NCI-H774 (cell line): ENCODE measurements at places on chromosomes 3 and 15.
A peak's percentile ranks its signal among the peaks of the same experiment; 100 is the strongest.

DNA sequence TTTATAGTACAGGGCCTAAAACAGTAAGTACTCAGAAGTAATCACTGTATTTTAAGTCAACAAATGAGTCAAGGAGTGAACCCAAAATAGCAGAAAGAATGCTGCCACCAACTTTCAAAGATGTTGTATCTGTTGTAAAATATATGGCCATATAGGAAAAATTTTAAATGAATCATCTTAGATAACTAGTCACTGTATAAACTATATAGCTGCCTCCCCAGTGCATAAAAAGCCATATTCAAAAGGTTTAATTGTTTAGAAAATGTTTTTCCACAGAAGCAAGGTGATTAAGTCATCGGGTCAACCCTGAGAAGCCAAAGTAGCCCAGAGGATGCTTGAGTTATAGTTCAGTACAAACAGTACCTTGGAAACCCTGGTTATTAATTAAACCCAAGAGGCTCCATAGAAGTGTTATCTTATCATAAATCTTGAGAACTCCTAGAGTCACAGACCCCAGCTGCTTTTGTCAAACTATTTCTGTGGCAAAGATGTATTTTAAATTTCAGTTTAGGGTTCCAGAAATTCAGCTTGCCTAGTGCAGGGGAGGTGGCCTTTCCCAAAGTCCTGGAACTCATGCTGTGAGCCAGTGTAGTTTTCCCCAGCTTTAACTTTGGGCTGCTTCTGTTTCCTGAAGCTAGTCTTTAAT lies 39.2 kb downstream of the MBNL1 start:
- DNase-seq, result no peak

DNA sequence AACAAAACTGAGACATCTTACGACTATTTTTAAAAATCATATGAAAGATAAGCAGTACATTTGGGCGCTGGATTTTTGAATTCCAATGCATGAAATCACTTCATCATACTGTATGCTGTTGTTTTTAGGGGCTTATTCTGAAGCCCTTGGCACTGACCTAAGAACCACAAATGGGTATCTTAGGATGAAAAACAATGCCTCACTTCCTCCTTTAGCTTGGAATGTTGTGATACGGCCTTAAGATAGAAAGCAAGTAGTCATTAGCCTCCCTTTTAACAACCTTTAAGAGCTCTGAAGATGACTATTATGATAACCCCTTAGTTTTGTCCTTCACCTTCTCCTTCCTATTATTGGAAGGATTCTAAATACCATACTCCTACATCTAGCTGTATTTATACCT lies 289.8 kb downstream of the ARPP21 start:
- DNase-seq, result no peak

- no peak for DNase-seq
Observed at GRCh38 chr3:179181993-179182551, 33.9 kb downstream of the PIK3CA start.

GRCh38 chr15:73928241-73928579 lies 1.9 kb downstream of the LOXL1 start:
- DNase-seq, result no peak

DNA sequence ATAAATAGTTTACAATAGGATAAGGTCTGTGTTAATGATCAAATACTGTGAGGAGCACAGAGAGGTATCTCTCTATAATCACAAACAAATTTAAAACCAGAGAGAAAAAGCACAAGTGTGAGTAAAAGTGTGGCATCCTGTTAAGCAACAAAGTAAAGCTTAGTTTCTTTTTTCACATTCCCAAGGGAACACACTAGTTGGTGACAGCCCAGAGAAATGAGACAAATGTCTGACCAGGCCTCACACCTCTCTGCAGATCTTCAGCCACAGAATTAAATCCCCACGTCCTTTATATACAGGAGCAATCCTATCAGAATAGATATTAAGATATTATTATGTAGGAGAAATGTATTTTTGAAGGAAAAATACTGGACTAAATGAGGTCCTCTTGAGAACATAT lies 2.7 kb downstream of the FBN1 start:
- no peak for DNase-seq

- no peak for DNase-seq
Observed at GRCh38 chr3:58308728-58309127, 2.4 kb downstream of the HTD2 start.

- DNase-seq, result no peak
Observed at GRCh38 chr15:98120561-98120960, 160.1 kb downstream of the ARRDC4 start.

DNA sequence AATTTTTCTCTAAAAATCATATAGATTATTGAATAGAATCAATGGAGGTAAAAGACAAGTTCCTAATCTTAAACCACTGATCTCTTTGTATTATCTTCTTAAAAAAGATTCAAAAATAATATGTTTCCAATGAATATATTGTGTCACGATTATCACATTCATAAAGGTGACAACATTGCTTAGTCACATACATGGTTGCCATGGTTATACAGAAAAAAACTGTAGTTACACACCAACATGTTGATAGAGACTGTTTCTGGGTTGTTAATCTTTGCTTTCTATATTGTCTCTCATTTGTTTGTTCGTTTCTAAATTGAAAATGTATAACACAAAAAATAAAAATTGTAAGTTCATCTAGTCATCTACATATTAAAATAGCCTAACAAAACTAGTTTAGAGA lies 376.0 kb upstream of the ALCAM start:
- no peak for DNase-seq

DNA sequence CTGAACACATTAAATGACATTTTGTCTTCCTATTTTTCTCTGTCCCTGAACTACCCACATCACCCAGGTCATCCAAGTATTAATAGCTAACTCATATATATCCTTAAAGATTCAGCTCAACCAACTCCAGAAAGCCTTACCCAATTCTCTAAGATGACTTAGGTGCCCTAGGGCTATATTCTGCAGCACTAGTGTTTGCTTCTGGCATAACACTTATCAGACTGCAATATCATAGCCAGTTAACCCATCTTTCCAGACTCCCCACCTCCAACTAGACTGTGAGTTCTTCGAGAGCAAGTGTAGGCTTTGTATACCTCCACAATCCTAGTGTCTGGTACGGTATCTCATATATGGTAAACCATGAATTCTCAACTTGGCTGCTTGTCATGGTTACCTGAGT lies 50.7 kb downstream of the SST start:
- no peak for DNase-seq

DNA sequence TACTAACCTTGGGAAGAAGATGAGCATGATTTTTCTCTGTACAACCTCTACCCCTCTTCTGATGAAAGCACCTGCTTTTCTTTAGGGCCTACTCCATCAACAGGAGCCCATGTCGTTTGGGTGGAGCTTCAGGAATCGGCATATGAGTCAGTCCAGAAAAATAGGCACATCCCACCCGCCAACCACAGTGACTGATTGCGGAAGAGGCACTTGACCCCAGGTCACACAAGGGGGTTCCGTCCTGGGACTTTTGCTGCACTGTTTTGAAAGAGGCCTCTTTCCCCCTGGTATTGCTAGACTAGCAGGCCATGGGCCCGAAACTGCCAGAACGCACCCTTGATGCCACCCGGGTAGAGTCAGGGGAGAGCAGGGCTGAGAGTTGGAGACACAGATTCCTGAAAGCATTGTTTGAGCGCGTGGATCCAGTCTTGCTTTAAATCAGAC lies 19.3 kb upstream of the NRROS start:
- DNase-seq, result no peak

DNA sequence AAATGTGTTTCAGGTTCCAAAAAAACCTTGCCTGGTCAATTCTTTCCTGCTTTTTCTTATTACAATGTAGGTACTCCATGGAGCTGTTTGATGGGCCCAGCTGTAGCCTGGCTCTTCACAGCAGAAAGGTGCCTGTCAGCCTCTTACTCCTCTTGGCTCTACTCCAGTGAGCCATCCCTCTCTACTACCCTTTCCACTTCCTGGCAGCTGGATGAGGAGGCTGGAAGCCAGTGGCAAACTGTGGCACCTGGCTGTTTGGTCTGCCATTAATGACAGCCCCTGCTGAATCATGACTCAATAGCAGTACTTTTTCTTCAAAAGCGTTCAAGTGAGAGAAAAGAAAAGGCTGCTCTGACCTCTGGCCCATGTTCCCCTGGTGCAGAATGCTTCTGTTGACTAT lies 618.1 kb downstream of the PYDC2 start:
- DNase-seq, result peak; percentile 94

GRCh38 chr3:13108861-13109260 lies 35.6 kb upstream of the IQSEC1 start:
- DNase-seq, result no peak

DNA sequence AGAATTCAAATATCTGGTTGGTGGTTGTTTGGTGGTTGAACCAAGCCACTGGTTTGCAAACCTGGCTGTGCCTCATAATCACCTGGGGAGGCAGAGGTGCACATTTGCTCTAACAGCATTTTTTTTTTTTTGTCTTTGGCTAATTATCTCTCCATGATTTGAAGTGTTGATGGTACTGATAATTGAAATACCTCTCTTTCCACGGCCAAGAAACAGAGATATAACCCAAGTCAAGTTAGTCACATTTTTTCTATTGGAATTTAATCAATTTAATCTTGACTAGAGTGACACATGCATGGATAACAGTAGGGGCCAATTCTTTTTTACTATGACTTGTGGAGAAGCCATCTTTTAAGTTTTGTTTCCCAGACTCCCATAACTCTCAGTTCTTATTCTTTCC lies 37.5 kb upstream of the SUCLG2 start:
- no peak for DNase-seq

- no peak for DNase-seq
Observed at GRCh38 chr3:127487196-127487595, 103.3 kb downstream of the TPRA1 start.

DNA sequence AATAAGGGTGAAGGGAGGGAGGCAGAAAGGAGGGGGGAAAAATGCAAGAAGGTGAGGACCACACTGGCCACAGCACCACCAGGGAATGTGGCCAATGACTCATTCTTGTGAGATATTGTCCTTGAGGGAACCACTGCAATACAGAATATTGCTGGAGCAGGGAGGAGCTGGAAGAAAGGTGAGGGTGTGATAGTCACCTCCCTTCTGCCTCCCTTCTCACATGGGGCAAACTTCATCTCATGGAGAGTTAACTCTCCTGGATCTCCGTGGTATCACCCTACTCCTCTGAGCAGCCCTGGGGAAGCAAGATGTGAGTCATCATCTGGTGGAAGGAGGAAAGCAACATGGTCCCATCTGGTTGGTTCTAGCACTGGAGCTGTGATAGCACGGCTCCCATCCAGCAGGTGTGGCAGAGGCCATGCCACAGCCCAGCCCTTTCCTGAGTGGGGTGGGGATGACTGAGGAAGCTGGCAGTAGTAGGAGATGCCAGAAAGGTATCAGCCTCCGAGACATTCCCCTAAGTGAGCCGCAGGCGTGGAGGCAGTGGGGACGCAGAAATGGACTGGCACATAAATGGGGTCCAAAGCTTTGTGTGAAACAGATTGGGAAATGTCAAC lies 115.9 kb upstream of the LPP start:
- no peak for DNase-seq

DNA sequence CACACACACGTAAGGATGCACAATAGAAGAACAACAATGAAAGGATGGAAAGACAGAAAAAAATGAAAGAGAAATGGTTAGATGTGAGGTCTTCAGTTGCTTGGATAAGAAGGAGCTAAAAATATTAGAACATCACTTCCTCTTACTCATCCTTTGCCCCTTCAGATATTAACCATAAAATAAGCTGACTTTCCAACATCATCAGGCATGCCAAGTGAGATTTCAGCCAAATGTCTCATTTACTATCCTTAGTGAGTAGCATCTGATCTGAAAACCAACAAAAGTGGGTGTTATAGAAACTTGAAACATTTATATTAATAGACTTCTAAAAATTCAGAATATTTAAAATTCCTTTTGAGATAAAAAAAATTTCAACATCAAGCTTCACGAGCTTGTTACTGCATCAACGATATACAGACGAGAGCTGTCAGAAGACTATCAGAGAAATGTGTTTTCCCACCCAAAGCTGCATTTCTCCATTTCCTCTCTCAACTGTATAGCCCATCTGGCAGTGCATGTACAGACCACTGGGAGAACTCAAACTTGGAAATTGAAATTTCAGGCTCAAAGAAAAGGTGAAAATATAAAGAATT lies 25.4 kb upstream of the LSAMP start:
- DNase-seq, result no peak

GRCh38 chr15:56244038-56244810 lies 545 bp upstream of the RFX7 start:
- peak; percentile 69 for DNase-seq

DNA sequence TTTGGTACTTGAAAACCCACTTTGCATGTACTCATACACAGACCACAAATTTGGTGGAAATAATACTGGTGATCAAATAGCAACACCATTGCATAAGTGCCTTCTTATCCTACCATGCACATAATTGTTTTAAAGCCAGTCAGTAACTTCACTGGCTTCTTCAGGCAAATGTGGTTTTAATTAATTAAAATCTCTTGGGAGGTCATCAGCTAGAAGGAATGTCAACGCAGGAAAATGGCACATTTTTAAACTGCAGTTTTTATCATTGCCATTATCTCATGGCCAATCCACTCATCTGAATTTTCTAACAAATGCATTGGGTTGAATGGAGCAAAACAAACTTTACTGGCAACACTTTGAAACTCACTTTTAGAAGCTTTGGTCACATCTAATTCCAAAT lies 105.7 kb upstream of the ZPLD1 start:
- no peak for DNase-seq

- no peak for DNase-seq
Observed at GRCh38 chr3:55571913-55572312, 84.8 kb upstream of the WNT5A start.

- no peak for DNase-seq
Observed at GRCh38 chr3:139292711-139293664, 50.8 kb upstream of the MRPS22 start.

DNA sequence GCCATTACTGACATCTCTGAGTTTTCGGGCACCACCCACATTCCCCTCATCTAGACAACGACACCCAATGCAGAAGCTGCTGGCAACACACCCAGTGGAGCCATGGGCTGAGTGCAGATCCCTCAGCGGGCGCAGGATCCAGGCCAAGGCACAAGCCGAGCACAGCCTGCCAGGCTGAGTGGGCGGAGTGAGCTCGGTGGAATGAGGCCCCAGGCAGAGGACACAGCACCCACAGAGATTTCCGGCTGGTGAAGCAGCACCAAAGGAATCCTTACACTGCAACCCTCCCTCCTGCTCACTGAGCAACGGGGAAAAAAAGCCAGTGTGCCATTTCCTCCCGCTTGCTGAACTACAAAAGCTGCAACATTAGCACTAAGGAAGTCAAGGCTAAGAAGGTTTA lies 34.3 kb downstream of the ZMAT3 start:
- DNase-seq, result no peak

GRCh38 chr3:69865925-69866679 lies 126.8 kb downstream of the MITF start:
- no peak for DNase-seq

GRCh38 chr3:116057400-116058006 lies 387.8 kb downstream of the LSAMP start:
- no peak for DNase-seq

GRCh38 chr15:56919031-56919608 lies 676 bp downstream of the TCF12 start:
- DNase-seq, result peak; percentile 19

GRCh38 chr3:126167566-126167965 lies 12.8 kb downstream of the ALDH1L1 start:
- no peak for DNase-seq
